ENCODE measurements at places on chromosomes 3 and 15.

- no peak for DNase-seq
Measured at GRCh38 chr15:58518626-58519025, 86.8 kb downstream of the LIPC start.

- no peak for DNase-seq
Measured at GRCh38 chr15:38687340-38687739, 122.7 kb upstream of the RASGRP1 start.

- no peak for DNase-seq
Measured at GRCh38 chr15:90789462-90789861, 72.3 kb downstream of the BLM start.

- no peak for DNase-seq
Measured at GRCh38 chr15:83109532-83109931, 2.1 kb downstream of the TM6SF1 start.

DNA sequence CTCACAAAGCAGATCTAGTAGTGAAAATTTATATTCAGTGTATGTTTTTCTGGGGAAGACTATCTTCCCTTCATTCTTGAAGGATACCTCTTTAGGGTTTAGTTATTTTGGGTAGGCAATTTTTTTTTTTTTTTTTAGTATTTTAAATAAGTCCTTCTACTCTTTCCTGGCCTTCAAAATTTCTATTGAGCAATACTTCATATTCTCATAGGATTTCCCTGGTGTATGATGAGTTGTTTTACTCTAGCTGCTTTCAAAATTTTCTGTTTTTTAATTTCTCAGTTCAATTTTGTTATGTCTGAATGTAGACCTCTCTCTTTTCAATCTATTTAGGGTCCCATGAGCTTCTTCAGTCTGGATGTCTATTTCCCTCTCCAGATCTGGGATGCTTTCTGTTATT lies 74.3 kb upstream of the PLSCR4 start:
- no peak for DNase-seq

DNA sequence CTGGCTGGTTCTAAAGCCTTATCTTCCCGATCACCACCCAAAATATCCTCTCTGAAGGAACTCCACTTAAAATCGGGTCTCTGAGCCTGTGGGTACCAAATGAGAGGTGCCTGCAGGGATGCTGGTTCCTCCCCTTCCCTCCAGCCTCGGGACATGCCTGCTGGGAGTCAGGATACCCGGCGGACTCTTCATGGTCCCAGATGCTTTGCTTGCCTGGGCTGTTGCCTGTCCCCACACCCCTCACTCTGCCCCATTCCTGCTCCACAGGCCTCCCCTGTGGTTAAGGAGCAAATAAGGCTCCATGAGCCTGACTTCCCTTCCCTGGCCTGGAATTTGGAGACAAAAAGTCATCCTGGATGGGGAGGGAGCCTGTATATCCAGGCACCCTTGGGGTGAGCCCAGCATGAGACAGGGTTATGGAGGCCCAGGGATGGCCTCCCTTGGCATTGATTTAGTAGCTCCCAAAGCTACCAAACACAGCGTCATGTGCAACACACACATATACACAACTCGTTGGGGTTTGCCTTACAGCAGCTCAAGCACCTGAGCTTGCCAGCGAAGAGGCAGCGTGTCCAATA lies 12.3 kb upstream of the CORO2B start:
- DNase-seq, result no peak

- DNase-seq, result no peak
Measured at GRCh38 chr3:106930086-106930485, 447.2 kb upstream of the CCDC54 start.

DNA sequence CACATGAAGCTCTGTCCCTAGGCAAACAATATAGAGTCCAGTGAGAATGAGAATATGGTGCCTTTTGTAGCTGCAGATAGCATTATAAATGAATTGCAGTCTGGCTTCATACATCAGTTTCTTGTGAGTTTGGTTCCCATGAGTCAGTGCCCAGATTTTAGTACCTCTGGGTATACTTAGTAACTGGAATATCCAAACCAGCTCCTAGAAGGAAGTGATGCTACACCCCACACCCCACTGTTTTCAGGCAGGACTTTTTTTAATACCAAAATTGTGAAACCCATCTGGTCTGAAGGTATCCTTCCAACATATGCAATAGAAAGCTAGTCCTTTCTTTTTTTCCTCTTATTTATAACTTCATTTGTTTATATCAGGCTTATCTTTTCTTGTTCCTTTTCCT lies 42.1 kb upstream of the FOXP1 start:
- no peak for DNase-seq

DNA sequence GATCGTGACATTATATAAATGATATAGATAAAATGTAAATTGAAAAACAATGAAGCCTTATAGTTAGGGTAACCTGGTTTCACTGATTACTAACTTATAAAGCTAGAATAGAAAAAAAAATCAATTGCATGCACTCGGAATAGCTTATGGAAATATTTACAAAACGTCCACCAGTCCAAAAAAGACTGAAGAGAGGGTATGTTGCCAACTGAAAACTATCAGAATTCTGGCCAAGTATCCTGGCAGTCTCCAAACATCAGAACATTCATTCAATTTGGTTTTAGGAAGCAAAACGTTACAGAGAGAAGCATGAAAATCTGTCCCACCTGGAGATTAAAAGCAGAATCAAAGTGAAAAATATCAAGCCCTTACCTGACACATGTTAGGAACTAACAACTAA lies 892.4 kb downstream of the ROBO1 start:
- no peak for DNase-seq

DNA sequence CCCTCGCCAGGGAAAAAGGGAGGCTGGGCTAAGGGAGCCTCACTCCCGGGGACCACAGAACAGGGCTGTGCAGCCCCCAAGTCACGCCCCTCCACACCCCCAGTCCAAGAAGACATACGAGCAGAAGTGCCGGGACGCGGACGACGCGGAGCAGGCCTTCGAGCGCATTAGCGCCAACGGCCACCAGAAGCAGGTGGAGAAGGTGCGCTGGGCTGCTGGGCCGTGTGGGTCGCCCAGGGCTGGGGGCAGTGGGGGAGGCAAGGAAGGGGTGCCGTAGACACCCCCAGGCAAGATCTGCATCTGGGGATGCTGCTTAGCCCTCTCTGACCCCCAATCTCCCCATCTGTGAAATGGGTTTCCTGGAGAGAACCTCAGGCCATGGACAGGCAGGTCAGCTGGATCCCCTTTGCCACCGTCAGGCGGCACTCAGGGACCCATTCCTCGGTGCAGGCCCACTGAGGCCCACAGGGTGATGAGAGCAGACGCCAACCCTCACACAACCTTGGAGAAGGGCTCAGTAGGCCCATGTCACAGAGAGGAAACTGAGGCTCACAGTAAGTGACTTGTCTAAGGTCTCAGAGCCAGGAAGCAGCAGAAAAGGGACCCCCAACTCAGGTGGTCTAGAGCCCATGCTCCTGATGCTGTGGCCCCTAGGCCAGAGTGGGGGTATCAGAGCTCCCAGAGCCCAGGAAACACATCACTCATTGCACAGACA lies 33.7 kb downstream of the PSTPIP1 start:
- no peak for DNase-seq

GRCh38 chr3:101509281-101509680 lies 3.7 kb downstream of the SENP7 start:
- DNase-seq, result no peak

DNA sequence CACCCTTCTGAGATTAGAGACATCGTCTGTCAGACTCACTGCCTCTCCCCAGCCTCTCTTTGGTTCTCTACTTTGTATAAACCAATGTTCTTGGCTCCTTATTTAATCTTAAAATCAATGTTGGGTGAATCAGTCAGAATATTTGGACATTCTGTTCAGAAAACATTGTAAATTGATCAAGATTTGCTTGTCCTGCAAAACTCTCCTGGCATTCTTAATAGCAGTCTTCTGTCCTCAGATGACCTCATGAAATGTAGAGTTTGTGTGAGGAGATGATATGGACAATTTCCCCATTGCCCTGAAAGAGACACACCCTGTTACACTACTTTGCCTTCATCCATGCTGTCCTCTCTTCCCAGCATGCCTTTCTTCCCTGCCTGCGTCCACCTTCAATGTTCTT lies 33.6 kb downstream of the CD200R1L start:
- no peak for DNase-seq

- DNase-seq, result no peak
Measured at GRCh38 chr3:3853544-3853943, 54.3 kb downstream of the LRRN1 start.

DNA sequence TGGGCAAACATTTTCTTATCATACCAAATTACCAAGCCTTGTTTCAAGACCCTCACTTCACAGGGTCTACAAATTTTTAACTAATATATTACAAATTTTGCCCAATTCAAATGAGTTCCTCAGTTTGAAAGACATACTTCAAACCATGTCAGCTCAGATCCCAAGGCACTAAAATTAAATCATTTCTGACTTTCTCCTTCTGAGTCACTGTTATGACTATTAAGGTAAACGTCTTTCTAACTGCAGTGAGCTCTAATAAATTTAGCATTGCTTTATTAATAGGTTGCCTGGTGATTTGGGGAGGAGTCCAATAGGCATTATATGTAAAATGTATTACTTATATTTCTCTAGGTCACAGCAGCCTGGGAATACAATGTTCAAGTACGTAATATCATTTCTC lies 158.2 kb upstream of the ARHGEF26 start:
- no peak for DNase-seq

GRCh38 chr3:73687106-73688004 lies 62.6 kb upstream of the PDZRN3 start:
- DNase-seq, result no peak

GRCh38 chr3:12159227-12159601 lies 502 bp upstream of the TIMP4 start:
- DNase-seq, result no peak

DNA sequence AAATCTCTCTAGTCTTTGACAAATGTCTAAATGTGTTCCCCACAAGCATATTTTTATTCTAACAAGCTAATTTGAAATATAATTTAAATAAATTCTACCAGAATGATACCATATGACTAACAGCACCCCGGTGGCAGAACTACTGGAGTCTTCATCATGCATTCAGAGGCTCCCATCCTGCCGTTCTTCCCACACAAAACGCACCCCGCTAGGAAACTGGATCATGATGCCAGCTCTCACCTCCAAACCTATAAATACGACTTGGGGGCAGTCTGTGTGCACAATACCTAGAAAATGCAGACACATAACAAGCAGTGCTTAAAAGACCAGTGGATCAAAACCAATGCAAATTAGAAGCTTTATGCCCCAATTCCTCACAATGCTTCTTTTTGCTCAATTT lies 8.5 kb downstream of the HOMER2 start:
- no peak for DNase-seq

- DNase-seq, result no peak
Measured at GRCh38 chr15:81398910-81399551, 25.0 kb upstream of the TMC3 start.

DNA sequence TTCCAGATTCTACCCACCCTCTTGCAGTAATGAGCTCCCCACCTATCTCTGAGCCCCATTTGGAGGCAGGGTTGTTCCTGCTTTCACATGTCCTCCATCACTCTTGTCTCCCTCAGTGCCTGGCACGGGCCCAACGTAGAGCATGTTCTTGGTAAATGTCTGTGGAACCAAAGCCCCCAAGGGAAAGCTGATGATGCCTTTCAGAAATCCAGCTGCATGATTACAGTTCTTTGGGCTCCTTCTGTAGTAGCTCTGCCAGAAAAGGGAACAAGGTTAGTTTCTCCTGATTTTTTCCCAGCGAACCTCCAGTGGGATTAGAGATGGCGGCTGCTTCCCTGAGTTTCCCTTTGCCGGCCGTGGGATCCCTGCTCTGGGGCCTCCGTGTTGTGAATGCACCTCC lies 39.3 kb downstream of the CGNL1 start:
- DNase-seq, result no peak

- no peak for DNase-seq
Measured at GRCh38 chr3:71779674-71780377, 5.1 kb downstream of the PROK2 start.

DNA sequence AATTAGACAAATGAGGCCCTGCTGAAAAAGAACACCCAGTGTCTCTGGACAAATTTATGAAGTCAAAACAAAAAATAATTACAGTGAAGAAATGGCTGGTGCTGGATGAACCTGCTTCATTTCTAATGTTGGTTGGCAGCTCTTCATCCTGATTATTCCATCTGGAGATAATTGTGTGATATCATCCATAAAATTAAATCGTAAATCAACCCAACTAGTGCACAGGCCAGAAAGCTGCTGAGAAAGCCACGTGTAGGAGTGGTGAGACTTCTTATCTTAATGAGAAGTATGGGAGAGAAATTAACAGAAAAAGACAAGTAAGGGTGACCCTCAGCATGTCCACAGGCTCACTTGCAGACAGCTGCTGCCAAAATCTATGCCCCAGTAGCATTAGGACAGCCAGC lies 465.2 kb upstream of the TGFBR2 start:
- DNase-seq, result no peak

- no peak for DNase-seq
Measured at GRCh38 chr15:63473999-63474809, 30.2 kb upstream of the USP3 start.

DNA sequence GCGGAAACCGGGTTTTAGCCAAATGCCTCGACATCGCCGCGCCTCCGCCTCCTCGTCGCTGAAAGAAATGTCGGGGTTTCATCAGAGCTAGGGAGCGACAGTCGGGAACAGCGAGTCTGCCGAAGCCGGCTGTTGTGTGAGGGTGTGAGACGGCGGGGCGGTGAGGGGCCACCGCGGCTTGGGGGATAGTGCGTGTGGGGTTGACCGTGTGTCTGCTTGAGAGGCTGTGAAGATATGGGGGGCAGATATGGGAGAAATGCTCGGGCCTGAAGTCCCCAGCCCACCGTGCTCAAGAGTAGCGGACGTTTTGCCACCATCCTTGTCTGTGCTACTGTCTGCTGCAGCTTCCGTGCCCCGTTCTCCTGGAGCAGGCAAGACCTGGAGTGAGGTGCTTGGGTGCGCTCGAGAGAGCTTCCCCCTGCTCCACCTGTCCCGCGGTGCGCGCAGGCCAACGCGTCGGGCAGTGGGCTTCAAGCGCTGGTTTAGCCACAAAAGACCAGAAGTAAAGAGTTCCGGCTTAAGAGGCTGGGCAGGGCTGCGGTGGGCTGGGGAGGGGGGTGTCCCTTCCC lies 716 bp upstream of the ISLR2 start:
- DNase-seq, result no peak

DNA sequence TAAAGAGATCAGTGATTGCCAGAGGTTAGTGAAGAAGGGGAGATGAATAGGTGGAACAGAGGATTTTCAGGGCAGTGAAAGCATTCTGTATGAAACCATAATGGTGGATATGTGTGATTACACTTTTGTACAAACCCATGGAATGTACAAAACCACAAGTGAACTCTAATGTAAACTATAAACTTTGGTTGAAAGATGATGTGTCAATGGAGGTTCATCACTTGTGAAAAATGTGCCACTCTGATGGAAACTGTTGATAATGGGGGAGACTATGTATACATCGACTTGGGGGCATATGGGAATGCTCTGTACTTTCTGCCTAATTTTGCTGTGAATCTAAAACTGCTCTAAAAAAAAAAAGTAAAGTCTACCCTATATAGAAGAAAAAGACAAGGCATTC lies 68.7 kb upstream of the ARHGEF3 start:
- DNase-seq, result no peak

GRCh38 chr15:66461917-66462316 lies 35.6 kb downstream of the SNAPC5 start:
- no peak for DNase-seq

GRCh38 chr3:27521179-27521871 lies 37.1 kb upstream of the SLC4A7 start:
- DNase-seq, result no peak

- DNase-seq, result no peak
Measured at GRCh38 chr3:173586166-173586565, 188.6 kb downstream of the NLGN1 start.
